ENCODE measurements at places on chromosomes 7 and 10.

DNA sequence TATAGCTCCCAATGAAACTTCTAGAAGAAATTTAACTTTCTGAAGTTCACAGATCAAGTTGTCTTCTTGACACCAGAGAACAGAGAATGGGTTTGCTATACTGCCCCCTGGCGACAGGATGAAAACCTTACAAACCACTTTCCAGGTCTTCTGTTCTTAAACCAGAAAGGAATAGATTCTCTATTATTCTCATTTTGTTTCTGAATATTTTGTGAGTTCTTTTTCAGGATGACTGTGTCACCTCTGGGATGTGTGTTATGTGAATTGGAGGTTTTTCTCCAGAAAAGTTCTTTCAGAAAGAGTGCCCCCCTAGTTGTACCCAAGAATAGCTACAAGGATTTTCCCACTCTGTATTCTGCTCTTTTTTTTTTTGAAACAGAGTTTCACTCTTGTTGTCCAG, 6.3 kb downstream of the IFT22 start:
- DNase-seq = no peak

DNA sequence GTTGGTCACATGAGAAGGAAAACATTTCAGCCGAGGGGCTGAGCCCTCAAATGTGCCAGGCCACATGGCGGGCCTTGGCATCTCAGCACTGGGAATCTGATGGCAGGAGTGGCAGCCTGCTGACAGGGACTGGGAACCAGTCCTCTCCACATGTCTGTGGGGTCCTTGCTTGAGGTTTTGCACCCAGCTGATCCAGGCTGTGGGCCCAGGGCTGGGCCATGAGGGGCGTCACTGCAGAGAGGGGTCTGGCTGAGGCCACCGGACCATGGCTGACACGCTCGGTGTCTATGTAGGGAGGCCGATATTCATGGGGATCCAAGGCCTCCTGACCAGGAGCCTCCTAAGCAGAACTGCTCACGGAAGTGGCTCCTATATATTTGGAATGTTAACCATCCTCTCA, 31.0 kb upstream of the PWWP2B start:
- DNase-seq = no peak

DNA sequence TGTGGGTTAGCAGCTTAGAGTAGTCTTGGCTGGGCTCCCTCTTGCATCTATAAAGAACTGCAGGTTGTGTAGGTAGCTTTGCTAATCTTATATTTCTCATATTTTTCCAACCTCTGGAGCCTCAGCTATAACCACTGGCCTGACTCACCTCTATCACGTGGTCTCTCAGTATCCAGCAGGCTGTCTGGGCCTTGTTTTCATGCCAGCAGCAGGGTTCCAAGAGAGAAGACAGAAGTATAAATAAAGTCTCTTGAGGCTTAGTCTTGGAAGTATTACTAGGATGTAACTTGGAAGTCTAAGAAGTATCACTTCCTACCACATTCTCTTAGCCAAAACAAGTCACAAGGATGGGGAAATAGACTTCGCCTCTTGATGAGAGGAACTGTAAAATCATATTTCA, 73.3 kb downstream of the WIPF3 start:
- no peak for DNase-seq

DNA sequence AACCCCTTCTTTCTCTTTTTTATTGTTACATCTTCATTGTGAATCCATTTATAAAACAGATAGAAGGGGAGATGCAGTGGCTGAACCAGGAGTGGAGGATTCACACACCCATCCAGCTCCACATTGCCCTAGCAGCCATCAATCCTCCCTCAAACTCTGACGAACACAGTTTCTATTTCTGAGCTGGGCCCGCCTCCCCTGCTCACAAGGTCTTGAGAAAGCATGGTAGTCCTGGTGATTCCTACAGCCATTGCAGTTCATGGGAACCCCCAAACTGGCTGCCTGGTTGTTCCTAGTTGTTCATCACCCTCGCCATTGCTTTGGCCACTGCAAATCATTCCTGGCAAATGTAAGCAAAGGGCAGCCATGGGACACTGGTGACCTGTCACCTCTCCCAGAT, 258.5 kb upstream of the AOAH start:
- no peak for DNase-seq

GRCh38 chr10:45420453-45421192, 46.6 kb downstream of the ALOX5 start:
- DNase-seq = peak; percentile 66

DNA sequence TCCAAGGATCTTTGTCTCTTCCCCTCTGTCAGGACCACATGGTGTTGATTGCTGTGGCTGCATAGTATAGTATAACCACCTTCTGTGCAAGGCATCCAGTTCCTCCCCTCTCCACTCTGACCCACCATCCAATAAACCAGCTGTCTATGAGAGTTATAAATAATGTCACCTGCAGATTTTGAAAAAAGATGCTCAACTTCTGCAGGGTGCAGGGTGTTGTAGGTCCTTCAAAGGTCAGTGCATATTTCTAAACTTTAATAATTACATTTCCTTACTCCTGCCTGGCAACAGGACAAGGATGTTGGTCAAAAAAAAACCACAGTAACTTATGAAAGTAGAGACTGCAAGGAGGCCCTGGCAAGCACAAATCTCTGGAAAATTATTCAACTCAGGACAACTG, 166.2 kb downstream of the PKD1L1 start:
- no peak for DNase-seq

- DNase-seq = peak; percentile 6
These were observed 474.4 kb upstream of the C7orf33 start for GRCh38 chr7:148116195-148116594.

GRCh38 chr7:78101076-78101475, 302.5 kb downstream of the PHTF2 start:
- no peak for DNase-seq

DNA sequence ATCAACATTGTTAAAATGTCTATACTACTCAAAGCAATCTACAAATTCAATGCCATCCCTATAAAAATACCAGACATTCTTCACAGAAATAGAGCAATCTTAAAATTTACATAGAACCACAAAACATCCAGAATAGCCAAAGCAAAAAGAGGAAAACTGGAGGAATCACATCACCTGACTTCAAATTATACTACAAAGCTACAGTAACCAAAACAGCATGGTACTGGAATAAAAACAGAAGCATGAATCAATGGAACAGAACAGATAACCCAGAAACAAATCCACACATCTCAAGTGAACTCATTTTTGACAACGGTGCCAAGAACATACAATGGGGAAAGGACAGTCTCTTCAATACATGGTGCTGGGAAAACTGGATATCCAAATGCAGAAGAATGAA, 87.3 kb upstream of the EGFR start:
- no peak for DNase-seq
